ENCODE measurements at places on chromosomes 2 and 18.

DNA sequence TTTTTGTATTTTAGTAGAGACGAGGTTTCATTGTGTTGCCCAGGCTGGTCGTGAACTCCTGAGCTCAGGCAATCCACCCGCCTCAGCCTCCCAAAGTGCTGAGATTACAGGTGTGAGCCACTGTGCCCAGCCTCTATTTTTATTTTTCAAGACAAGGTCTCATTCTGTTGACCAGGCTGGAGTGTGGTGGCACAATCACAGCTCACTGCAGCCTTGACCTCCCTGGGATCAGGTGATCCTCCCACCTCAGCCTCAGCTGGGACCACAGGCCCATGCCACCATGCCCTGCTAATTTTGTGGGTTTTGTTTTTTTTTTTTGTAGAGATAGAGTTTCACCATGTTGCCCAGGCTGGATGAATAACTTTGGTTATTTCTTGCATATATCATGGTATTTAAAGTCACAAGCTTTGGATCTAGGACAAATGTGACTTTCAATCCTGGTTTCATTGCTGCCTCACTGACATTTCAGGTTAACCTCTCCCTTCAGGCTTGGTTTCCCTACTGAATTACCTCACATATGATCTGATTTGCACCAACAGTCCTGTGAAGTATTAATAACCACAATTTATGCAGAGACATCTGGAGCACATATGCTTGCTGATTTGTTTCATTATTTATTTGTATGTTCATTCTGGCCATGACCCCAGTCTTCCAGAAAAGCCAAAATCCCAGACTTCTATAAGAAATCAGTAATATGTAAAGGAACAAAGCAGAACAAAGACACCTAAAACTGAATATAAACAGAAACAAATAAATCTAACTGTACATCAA, 17.5 kb upstream of the RAB31 start:
- no peak for DNase-seq

- no peak for DNase-seq
These were observed 56.4 kb downstream of the RTP5 start for GRCh38 chr2:241925821-241926441.

DNA sequence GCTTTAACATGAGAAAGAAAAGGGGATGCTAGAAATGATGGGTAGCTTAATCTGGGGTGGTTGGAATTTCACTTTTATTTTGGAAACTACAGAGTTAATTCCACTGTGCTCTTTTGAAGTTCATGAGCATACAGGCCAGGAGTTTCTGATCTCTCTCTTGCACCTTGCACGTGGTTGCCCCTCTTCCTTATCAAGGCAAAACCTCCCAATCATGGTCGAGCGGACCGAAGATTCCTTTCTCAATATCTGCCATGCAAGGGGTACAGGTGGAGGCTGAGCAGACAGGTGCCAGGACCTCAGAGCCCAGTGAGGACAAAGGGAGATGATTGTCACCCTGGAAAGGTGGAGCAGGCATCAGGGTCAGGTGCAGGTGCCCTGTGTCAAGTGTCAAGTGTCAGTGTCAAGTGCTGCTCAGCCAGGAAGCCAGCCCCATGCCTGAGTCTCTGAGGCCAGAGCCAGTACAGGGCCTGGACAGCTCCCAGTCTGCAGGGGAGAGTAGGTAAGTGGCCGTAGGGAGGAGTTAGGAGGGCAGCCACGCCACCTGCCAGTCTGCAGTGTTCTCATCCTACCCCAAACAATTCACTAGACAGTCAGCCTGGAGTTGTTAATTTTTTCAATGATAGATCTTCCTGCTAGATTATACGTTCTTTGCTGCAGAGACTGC, 42.2 kb downstream of the LPIN1 start:
- no peak for DNase-seq

DNA sequence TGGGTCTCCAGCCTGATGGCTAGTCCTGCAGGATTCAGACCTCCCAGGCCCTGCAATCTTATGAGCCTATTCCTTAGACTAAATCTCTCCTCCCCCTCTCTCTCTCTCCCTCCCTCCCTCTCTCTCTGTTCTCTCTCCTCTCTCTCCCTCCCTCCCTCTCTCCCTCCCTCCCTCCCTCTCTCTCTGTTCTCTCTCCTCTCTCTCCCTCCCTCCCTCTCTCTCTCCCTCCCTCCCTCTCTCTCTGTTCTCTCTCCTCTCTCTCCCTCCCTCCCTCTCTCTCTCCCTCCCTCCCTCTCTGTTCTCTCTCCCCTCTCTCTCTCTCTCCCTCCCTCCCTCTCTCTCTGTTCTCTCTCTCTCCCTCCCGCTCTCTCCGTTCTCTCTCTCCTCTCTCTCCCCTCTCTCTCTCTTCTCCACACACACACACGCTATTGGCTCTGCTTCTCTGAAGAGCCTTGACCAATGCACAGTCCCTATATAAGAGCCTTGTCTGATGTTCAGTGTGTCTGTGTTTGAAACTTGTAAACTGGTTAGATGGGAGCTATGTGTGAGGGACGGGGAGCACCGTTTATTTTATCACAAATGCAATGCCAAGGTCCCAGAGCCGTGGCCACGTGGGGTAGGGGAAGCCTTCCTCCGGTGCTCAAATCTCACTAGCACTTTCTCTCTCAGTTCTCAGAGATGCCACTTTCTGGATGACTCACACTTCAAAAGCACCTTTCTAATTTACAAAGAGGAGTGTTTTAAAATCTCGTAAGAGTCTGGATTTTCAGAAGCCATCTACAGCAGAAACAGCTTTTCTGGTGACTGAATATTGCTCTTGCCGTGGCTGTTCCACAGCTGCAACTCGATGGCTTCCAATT, 9.4 kb upstream of the PRLH start:
- no peak for DNase-seq

DNA sequence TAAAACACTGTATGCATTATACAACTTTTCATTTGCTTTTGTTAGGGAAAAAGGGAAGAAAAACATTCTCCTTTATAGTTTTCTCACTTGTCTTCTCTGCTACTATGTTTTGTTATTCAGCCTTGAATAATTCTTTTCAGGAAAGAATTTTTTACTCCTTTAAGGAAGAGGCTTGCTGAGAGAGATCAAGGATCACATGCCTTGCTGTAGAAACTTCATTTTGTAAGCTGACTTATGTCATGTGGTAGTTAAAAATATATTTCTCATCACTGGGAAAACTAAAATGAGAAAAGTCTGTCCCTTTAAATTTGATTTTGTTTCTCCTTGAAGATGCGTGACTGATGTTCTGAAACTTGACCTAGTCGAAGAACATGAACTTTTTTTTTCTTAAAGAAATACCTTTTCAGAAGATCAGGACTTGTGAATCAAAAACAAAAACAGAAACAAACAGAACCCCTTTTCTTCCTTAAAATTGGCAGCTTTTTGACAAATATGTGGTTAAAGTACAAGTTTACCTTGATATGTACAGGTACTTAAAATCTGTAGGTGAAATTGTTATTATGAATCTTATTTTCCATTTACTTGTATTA, 145.1 kb downstream of the COMMD1 start:
- no peak for DNase-seq

DNA sequence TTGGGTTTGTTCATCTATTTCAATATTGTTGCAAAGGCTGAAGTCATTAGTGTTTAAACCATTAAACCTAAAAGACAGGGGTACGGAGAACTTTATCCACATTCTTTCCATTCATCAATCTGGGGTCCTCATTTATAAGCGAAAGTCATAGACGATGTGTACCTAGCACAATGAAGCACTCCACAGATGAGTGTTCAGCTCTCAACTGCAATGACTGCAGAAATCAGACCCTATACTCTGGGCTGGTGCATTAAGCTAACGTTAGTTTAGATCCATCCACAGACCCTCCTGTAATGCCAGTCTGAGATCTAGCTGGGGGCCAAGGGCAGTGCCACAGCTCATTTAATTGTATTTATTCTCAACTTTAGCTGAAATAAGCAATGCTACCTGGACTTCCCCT, 155.2 kb downstream of the AFF3 start:
- DNase-seq = no peak

GRCh38 chr2:40432921-40433483, 18.9 kb downstream of the SLC8A1 start:
- DNase-seq = no peak

- DNase-seq = peak; percentile 37
These were observed 17.1 kb downstream of the PDK1 start for GRCh38 chr2:172572981-172573380.

- no peak for DNase-seq
These were observed 165.4 kb downstream of the MSH2 start for GRCh38 chr2:47568164-47568850.

GRCh38 chr2:193251909-193252308, 1057.2 kb upstream of the TMEFF2 start:
- no peak for DNase-seq

GRCh38 chr2:50749216-50749615, 282.7 kb downstream of the NRXN1 start:
- no peak for DNase-seq

DNA sequence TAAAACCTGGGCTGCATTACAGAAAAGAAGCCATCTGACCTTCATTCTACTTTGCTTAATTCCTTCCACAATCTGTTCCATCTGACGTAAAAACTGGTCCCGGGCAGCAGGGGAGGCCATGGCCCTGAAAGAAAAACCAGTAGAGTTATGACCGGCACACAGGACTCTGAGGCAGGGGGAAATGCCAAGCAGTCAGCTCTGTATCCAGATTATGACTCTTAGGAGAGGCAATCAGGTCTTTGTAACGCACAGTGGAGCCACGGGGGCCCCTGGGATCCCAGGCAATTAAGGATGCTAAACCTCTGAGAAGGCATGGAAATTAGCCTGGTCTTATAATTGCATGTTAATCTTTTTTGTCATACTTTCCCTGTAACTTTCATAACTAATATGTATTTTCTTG, 78.4 kb downstream of the CCDC93 start:
- no peak for DNase-seq

DNA sequence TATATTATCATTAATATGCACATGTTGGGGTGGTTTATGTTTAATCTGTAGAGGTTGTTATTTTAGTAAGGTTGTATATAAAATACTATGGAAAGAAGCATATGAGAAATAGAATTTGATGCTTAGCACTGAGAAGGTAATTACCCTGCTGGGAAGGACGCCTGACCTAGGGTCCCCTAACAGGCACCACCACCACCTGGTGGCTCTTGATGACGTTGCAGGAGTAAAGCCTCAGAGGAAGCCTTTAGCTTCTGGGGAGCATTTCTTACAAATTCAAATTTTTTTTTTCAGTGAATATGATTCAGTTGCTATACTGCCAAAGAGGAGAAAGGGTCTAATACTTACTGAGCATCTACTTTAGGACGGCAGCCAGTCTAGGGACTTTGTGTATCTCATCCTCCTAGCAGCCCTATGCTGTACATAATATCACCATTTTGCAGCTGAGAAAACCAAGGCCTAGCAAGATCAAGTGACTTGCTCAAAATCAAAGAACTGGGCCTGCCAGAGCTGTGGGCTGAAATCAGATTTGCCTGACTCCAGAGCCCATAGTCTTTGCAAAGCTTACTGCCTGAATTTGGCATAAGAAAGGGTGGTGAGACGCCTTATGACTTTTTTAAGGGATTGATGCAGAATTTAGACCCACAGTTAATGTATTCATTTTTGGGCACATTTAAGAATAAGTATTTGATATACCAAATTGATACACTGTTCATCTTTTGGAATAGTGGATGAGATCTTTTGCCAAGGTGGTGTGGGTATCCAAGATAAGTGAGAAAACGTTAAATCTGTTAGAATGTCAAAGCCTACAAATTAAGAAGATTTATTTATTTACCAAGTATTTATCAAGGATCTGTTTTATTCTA, 78.8 kb upstream of the GAREM1 start:
- DNase-seq = peak; percentile 53

DNA sequence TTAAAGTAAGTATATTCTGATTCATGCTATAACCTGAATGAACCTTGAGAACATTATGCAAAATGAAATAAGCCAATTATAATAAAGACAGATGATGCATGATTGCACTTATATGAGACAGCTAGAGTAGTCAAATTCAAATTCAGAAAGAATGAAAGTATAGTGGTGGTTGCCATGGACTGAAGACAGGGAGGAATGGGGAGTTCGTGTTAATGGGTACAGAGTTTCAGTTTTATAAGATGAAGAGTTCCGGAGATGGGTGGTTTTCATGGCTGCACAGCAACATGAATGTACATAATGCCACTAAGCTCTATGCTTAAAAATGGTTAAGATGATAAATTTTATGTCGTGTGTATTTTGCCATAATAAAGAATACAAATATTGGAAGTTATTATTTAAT, 751.2 kb downstream of the TSN start:
- no peak for DNase-seq

GRCh38 chr18:76980663-76981395, 151.8 kb downstream of the MBP start:
- DNase-seq = no peak

DNA sequence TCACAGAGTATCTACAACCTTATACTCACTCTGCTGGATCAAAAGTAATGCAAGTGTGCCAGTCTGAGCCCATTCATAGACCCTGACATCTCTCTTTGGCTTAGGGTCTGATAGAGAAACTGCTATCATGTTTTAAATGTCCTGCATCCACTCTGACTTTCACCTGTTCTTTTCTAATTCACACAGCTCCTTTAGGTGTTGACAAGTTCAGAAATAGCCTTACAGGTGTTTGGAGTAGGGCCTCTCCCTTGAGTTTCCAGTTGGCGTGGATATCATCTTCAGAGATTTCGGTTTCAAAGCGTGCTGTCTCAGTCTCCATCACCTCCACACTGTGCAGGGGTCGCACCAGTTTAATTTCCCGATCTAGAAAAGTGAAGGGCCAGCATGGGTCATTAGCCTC, 150.3 kb downstream of the PLEKHA3 start:
- DNase-seq = no peak

DNA sequence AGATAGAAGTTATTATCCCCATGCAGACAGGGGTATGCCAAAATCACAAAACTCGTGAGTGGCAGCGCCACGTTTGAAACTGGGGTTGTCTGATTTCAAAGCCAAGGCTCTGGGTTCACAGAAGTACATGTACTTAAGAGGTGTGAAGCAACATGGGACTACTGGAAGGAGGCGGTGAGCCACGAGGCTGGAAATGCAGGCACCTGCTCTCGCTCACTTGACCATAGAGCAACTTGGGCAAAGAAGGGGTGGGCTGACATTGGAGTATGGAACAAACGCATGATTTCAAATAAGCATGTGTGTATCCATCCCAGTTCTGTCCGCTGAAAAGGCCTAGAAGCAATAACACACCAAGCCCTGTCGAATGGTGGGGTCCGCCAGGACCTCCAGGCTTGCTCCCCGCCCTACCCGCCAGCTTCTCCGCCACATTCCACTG, 593 bp upstream of the ACTR2 start:
- no peak for DNase-seq

GRCh38 chr18:8121942-8122480, 487.2 kb upstream of the RAB12 start:
- no peak for DNase-seq
